Germinal center (tissue), 1 donor: ENCODE measurements at places on chromosomes 12 and 14.

GRCh38 chr14:96790706-96791105, 6.5 kb upstream of the VRK1 start:
- DNase-seq, result no peak

DNA sequence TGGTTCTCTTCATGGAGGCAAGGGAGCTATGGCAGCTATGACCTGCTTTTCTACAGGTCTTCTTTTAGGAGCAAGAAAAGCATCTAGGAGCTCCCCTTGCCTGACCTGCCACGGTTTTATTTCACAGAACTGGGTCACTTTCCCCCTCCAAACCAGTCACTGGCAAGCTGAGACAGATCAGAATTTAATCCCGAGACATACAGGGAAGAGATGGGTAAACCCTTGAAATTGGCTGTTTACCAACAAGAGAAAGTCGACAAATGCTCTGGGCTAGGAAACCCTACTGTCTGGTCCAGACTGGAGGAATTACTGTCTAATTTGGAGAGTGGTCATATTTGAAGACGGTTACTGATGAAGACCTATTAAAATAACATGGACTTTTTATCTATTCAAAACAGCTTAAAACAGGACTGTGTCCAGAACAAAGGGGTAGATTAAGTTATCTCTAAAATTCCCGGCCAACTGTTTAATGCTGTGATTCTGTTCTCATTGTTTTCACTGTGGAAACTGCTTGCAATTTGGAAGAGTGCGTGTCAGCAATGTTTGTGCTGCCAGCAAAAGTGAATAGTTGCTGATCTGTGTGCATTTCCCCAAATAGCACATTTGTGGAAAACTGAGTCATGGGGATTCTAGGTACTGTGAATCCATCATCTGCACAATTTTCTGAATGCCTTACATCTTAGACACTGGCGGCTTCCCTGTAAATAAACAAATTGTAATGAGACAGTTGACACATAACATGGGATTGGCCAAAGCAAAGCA, 73.4 kb upstream of the EEA1 start:
- DNase-seq, result no peak

- no peak for DNase-seq
Measured at GRCh38 chr14:22812744-22813143, 2.5 kb downstream of the SLC7A7 start.

GRCh38 chr14:55125403-55125802, 3.6 kb upstream of the LGALS3 start:
- DNase-seq, result no peak

DNA sequence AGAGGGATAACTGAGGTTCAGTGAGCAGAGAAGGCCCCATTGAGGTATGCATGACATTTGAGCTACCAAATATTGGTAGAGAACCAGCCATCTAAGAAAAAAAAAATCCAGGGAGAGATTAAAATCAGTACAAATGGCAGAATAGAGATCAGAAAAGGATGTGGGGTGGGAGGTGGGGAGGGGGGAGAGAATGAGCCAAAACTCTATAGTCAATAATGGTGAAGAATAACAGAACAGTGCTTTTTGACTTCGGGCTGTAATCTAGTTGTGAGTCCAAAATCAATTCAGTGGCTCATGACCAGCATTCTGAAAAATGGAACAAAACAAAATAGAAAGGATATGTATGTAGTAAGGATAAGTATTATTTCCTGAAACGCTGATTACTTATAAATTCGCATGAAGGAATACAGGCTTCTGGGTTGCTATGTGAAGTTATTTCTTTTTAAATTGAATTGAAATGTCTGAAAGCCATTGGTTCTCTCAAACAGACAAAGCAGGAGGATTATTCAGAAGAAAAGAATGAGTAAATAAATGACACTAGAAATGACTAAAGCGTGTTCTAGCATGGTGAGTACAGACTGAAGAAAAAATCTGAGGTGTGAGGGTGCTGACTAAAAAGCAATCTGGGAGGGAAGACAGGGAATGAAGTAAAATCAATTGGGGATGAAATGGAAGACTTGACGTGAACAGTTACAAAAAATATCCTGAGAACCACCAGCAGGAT, 72.4 kb downstream of the ATP2B1 start:
- DNase-seq, result no peak

DNA sequence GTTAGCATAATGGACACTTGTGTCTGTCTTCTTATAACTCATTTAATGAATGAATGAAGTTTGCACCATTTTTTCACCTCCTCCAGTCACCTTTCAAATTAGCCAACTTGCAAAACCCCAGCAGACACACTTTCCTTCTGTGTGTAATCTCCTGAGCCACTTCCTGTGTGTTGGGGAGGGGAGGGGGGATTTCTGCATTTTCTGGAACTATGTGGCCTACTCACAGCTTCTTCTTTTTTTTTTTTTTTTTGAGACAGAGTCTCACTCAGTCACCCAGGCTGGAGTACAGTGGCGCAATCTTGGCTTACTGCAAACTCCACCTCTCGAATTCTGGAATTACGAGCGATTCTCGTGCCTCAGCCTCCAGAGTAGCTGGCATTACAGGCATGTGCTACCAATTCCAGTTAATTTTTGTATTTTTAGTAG, 4.1 kb upstream of the SERPINA1 start:
- no peak for DNase-seq
